ENCODE measurements at places on chromosomes 5 and 9.

DNA sequence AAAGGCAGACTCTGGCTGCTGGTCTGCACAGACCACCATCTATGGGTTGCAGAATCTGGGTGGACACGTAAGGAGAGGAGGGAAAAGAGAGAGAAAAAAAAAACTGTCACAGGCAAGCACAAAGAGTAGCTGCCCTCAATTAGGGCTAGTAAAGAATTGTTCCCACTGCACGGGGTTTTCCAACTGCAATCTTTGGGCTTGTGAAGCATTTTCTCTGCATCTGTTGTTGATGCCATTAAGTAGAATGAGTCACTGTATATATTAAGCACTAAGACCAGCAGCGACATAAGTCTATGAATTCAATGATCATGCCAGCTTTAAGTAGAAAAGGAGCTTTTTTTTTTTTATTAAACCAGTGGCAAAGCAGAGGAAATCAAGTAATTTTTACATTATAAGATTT, 40.2 kb downstream of the MED10 start:
- no peak for ATAC-seq

GRCh38 chr5:32638309-32638708, 53.0 kb downstream of the SUB1 start:
- ATAC-seq: no peak

DNA sequence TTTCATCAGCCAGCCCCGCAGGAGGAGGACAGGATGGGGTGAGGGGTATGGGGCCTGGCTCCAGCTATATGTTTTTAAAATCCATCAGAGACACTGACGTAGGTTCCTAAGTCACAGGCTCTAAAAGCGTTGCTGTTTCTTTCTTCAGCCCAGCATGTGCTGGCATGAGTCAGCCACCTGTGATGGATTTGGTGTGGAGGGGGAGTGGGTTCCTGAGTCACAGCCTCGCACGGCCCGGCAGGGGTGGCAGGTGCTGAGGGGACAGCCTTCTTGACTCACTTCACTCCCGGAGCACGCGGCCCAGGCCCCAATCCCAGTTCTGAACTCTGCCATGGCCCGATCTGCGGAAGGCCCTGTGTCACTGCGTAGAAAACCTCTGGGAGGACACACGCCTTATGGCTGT, 38.8 kb upstream of the RPL26L1 start:
- peak; percentile 95 for ATAC-seq

DNA sequence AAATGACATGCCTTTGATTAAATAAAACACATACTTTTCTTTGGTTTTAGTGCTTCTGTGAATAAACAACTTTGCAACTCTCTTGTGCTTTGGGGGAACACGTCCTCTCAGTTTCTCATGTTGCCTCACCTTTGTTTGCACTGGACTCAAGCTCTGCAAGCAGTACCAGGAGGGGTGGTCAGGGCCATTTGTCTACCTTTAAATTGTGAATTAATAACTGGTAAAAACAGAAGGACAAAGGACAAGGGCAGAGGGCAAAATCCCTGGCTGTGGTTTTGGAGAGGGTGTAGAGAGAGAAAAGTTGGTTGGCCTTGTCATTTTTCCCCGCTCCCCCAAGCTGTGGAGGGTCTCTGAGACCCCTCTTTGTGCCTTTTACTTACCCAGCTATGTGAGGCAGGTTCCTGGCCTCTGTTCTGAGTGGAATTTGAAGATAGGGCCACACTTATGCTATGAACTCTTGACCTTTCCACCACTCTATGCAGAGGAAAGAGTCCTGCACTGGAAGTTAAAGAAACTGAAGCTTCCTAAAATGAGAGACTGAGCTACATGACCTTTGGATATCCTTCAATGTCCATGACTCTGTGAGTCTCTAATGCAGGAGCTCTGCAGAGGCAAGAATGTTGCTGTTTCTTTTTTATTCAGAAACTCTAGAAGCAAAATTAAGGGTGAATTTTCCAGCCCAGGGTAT, 55.1 kb upstream of the MOCS2 start:
- no peak for ATAC-seq

All from motor neuron (in vitro differentiated cells).